ENCODE measurements at places on chromosomes 13 and 19. TPM values are rescaled to one million over a fixed set of nuclear protein-coding genes. Genes with fewer than 3 reads are reported as not detected.

- DNase-seq: peak; percentile 30
- no peaks in the 10 kb centered on the region for H3K36me3 ChIP-seq
- H3K4me1 ChIP-seq: peaks cover 13% of the 10 kb centered on the region
- H3K27ac ChIP-seq: no peak overlapping the region
- H3K4me3 ChIP-seq: peak overlapping the region; percentile 67
Measured at GRCh38 chr19:46660008-46660517, 919 bp downstream of the DACT3 start.

MBD3L1 gene
- total RNA-seq: 0.22 TPM

GRCh38 chr13:113349491-113349890 lies 14.4 kb downstream of the GRTP1 start:
- no peaks in the 10 kb centered on the region for H3K4me1 ChIP-seq
- DNase-seq: no peak
- no peak overlapping the region for H3K27ac ChIP-seq
- no peak overlapping the region for H3K4me3 ChIP-seq

- H3K4me1 ChIP-seq: no peaks in the 10 kb centered on the region
- H3K27me3 ChIP-seq: no peaks in the 10 kb centered on the region
- no peaks in the 10 kb centered on the region for H3K36me3 ChIP-seq
- DNase-seq: no peak
- H3K4me3 ChIP-seq: no peak within 1 kb of the TSS
Measured at GRCh38 chr19:51458051-51458645, at the start of gene SIGLEC8. Gene SIGLEC8, minus strand, starts transcription at chr19:51458454. Its CDS starts 67 bp downstream, at chr19:51458387.

GRCh38 chr19:34365463-34366401 lies 736 bp downstream of the GPI start:
- no peaks in the 10 kb centered on the region for H3K4me1 ChIP-seq
- DNase-seq: peak; percentile 41
- no peaks in the 10 kb centered on the region for H3K27me3 ChIP-seq
- H3K36me3 ChIP-seq: no peaks in the 10 kb centered on the region
- peak overlapping the region; percentile 53 for H3K27ac ChIP-seq

- no peak overlapping the region for H3K4me3 ChIP-seq
- no peaks in the 10 kb centered on the region for H3K36me3 ChIP-seq
- H3K4me1 ChIP-seq: peaks cover 5% of the 10 kb centered on the region
- no peaks in the 10 kb centered on the region for H3K27me3 ChIP-seq
- no peak overlapping the region for H3K27ac ChIP-seq
Measured at GRCh38 chr13:53060840-53061490, 32.4 kb downstream of the OLFM4 start.

MADCAM1 gene
- total RNA-seq: 4.2 TPM

DNA sequence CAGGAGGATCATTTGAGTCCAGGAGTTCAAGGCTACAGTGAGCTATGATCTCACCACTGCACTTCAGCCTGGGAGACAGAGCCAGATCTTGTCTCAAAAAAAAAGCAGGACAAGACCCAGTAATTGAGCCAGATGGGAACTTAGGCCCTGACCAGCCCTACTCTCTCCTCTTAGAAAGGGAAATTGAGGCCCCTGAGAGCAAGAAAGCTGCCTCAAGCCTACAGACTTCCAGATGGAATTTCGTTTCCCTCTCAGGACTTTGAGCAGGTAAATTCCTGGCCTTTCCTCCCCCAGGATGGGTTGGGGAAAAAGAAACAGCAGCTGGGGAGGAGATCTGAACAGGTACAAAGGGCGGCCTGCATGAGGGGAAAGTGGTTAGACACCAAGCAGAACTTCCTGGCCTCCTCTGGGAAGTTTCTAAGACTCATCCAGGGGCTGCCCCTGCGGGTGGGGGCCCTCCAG lies 3.6 kb upstream of the BCL3 start:
- H3K27me3 ChIP-seq: no peaks in the 10 kb centered on the region
- no peak for DNase-seq
- no peaks in the 10 kb centered on the region for H3K36me3 ChIP-seq
- no peak overlapping the region for H3K4me3 ChIP-seq
- peaks cover 59% of the 10 kb centered on the region for H3K4me1 ChIP-seq
- H3K27ac ChIP-seq: no peak overlapping the region

MEIOSIN gene
- not detected for total RNA-seq

GRCh38 chr13:51818276-51818675 lies 14.3 kb upstream of the DHRS12 start:
- H3K4me3 ChIP-seq: no peak overlapping the region
- H3K27ac ChIP-seq: no peak overlapping the region
- peaks cover 10% of the 10 kb centered on the region for H3K4me1 ChIP-seq
- no peaks in the 10 kb centered on the region for H3K27me3 ChIP-seq
- DNase-seq: no peak

- no peak overlapping the region for H3K4me3 ChIP-seq
- no peak overlapping the region for H3K27ac ChIP-seq
- no peaks in the 10 kb centered on the region for H3K27me3 ChIP-seq
- H3K4me1 ChIP-seq: no peaks in the 10 kb centered on the region
- no peaks in the 10 kb centered on the region for H3K36me3 ChIP-seq
Measured at GRCh38 chr13:37729876-37730275, 131.3 kb upstream of the POSTN start.

- no peaks in the 10 kb centered on the region for H3K27me3 ChIP-seq
- no peak overlapping the region for H3K27ac ChIP-seq
- no peak overlapping the region for H3K4me3 ChIP-seq
- peak; percentile 22 for DNase-seq
- H3K4me1 ChIP-seq: no peaks in the 10 kb centered on the region
- no peaks in the 10 kb centered on the region for H3K36me3 ChIP-seq
Measured at GRCh38 chr19:50252111-50252886, 48.9 kb downstream of the MYH14 start.

GRCh38 chr13:24035411-24035810 lies 125.1 kb upstream of the SPATA13 start:
- no peak overlapping the region for H3K4me3 ChIP-seq
- no peak for DNase-seq
- peaks cover 49% of the 10 kb centered on the region for H3K4me1 ChIP-seq
- no peaks in the 10 kb centered on the region for H3K27me3 ChIP-seq
- H3K27ac ChIP-seq: peak overlapping the region; percentile 85

DNA sequence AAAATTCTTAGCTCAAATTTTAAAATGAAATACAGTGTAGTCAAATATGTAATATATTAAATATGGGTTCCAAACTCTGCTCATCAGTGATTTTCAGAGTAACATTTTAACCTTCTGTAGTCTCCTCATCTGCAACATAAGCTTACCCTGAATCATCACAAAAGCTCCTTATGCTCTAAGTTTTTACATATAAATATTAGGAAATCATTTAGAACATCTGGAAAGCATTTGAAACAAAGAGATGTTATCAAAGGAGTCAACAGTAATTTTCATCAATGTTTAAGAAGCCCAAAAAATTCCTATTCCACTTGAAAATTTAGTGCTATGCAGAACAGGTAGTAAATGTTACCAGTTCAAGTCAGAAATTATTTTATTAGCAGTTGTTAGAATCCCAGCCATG lies 224.7 kb downstream of the DCT start:
- H3K36me3 ChIP-seq: no peaks in the 10 kb centered on the region
- H3K4me1 ChIP-seq: no peaks in the 10 kb centered on the region
- no peak for DNase-seq
- H3K4me3 ChIP-seq: no peak overlapping the region

DNA sequence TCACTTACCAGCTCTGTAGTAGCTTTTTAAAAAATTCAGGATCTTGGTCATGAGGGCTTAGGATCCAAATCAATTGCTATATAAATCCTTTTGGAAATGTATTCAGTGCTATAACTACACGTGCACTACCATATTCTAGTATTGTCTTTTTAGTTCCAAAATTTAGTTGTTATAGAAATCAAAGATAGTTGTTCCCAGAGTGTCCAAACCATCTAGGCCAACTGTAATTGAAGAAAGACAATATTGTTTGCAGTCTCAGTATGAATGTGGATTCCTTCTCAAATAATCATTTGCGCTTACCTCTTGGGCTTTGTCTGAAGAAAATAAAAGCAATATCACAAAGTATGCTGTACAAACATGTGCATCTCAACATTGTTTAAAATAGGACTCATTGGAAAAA lies 184.1 kb upstream of the EDNRB start:
- no peak for DNase-seq
- no peaks in the 10 kb centered on the region for H3K27me3 ChIP-seq
- no peaks in the 10 kb centered on the region for H3K36me3 ChIP-seq
- H3K4me3 ChIP-seq: no peak overlapping the region
- H3K4me1 ChIP-seq: no peaks in the 10 kb centered on the region

- H3K27me3 ChIP-seq: no peaks in the 10 kb centered on the region
- H3K4me3 ChIP-seq: no peak overlapping the region
- DNase-seq: no peak
- H3K36me3 ChIP-seq: peaks cover 15% of the 10 kb centered on the region
Measured at GRCh38 chr19:23378948-23379347, 16.3 kb downstream of the ZNF91 start.

DNA sequence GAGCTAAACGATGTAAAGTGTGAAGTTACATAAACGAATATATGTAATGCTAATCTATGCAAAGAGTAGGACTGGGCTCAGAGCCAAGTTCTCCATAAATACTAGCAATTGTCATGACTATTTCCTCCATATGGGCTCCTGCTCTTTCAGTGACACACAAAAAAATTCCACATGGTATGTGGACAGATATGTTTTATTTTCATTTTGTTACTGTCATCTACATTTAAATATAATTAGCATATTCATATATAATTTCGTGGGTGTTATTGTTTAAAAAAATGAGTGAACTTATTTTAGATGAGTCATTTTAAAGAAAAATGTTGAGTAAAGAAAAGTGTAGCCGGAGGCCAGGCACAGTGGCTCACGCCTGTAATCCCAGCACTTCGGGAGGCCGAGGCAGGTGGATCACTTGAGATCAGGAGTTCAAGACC lies 5.0 kb upstream of the IGSF23 start:
- DNase-seq: no peak
- no peaks in the 10 kb centered on the region for H3K36me3 ChIP-seq
- no peak overlapping the region for H3K4me3 ChIP-seq
- no peak overlapping the region for H3K27ac ChIP-seq
- peaks cover 3% of the 10 kb centered on the region for H3K4me1 ChIP-seq

- H3K4me1 ChIP-seq: no peaks in the 10 kb centered on the region
- H3K4me3 ChIP-seq: no peak overlapping the region
- no peaks in the 10 kb centered on the region for H3K36me3 ChIP-seq
- no peak for DNase-seq
- H3K27me3 ChIP-seq: no peaks in the 10 kb centered on the region
Measured at GRCh38 chr13:113730831-113731191, 28.2 kb upstream of the TMEM255B start.

- H3K4me1 ChIP-seq: no peaks in the 10 kb centered on the region
- H3K27ac ChIP-seq: no peak overlapping the region
- no peaks in the 10 kb centered on the region for H3K36me3 ChIP-seq
- no peak overlapping the region for H3K4me3 ChIP-seq
- DNase-seq: no peak
Measured at GRCh38 chr13:96810104-96810503, 184.2 kb downstream of the OXGR1 start.

DNA sequence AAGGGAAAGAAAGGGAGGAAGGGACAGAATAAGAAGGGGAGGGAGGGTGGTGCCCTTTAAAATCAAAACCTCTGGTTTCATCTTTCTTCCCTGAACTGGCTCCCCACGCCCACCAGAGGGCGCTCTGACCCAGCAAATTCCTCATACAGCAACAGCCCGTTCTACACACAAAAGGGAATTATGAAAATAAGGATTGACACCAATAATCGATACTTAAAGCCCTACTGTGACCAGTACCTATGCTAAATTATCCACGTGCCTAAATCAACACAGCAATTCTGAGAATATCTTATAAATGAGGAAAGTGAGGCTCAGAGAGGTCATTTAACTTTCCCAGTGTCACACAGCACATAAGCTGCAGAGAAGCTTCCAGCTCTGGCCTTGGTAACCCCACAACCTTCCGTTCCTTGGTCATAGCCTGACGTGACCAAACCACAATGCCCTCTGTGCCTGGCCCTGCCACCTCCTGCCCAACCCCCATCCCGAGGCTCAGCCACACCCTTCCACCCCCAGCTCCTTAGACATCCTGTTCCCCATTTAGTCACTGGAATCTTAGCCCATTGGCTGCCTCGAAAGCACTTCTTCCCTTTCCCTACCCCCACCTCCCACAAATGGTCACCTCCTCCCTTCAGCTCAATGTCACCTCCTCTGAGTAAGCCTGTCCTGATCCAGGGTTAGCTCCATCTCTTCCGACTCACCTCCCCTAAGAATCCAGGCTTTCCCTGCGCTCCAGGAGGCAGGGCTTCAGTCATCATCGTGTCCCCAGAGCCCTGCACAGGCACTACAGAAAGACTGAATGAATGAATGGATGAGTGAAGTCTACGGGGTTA lies 34.2 kb upstream of the PNMA8B start:
- peak; percentile 74 for DNase-seq
- H3K27ac ChIP-seq: no peak overlapping the region
- H3K4me3 ChIP-seq: no peak overlapping the region

DNA sequence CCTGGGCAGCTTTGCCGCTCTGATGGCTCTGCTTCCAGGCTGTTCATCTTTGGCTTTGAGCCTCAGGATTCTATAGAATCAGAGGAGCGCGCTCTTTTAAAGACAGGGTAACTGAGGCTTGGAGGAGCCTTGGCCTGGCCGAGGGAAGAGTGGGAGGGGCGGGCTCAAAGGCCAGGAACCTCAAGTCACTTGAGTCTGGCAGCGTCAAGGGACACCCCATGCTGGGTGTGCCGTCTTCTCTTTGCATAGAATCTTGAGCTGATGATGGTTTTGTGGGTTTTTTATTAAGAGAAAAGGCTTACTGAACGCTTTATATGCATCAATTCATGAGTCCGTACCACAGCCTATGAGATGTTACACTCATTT lies 1.1 kb downstream of the PGLS start:
- no peak for DNase-seq
- H3K4me3 ChIP-seq: peak overlapping the region; percentile 71
- no peaks in the 10 kb centered on the region for H3K27me3 ChIP-seq
- H3K27ac ChIP-seq: peak overlapping the region; percentile 97

- no peaks in the 10 kb centered on the region for H3K4me1 ChIP-seq
- peak overlapping the region; percentile 53 for H3K4me3 ChIP-seq
Measured at GRCh38 chr19:52689843-52690368, 44.9 kb downstream of the ZNF611 start.

- no peaks in the 10 kb centered on the region for H3K4me1 ChIP-seq
- no peaks in the 10 kb centered on the region for H3K27me3 ChIP-seq
- H3K4me3 ChIP-seq: no peak overlapping the region
- H3K27ac ChIP-seq: no peak overlapping the region
Measured at GRCh38 chr13:94946039-94946438, 233.7 kb upstream of the SOX21 start.

DNA sequence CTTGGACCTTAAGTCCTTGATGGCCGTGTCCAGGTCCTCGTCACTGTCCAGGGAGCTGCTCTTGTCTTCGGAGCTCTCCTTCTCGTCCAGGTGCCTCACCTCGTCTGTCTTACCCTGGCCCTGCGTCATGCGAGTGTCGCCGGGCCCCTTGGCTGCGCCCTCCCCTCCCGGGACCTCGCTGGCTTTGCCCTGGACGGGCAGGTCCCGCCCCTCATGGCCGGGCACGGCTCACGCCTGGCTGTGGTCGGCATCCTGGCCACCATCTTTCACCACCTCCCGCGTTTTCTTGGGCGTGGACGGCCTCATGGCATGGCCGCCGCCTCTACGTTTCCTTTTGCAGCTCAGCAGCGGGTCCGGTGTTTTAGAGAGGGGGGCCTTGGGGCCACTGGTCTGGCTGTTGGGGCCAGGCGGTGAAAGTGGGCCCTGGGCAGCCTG lies 14.8 kb downstream of the RB1 start:
- no peak overlapping the region for H3K27ac ChIP-seq
- no peaks in the 10 kb centered on the region for H3K36me3 ChIP-seq
- peak overlapping the region; percentile 29 for H3K4me3 ChIP-seq
- no peaks in the 10 kb centered on the region for H3K4me1 ChIP-seq

CPT1C gene
- 0.28 TPM for total RNA-seq

- DNase-seq: peak; percentile 30
- no peaks in the 10 kb centered on the region for H3K27me3 ChIP-seq
- no peaks in the 10 kb centered on the region for H3K4me1 ChIP-seq
- peaks cover 17% of the 10 kb centered on the region for H3K36me3 ChIP-seq
- H3K27ac ChIP-seq: no peak within 1 kb of the TSS
- no peak within 1 kb of the TSS for H3K4me3 ChIP-seq
Measured at GRCh38 chr19:543910-544608, at the start of gene GZMM. Gene GZMM, plus strand, starts transcription at chr19:544053. Its CDS starts 19 bp downstream, at chr19:544072.
